ENCODE measurements at places on chromosomes 11 and 22.

GRCh38 chr11:13227676-13228255 is 49.8 kb upstream of the BMAL1 start:
- DNase-seq: no peak

- DNase-seq: no peak
Measured at GRCh38 chr11:104704888-104705287, 193.4 kb downstream of the CASP12 start.

- DNase-seq: no peak
Measured at GRCh38 chr11:32586576-32587190, 3.1 kb downstream of the EIF3M start.

- no peak for DNase-seq
Measured at GRCh38 chr11:97269527-97269926, 879.7 kb downstream of the JRKL start.

- no peak for DNase-seq
Measured at GRCh38 chr11:77752516-77752915, 68.0 kb downstream of the RSF1 start.

DNA sequence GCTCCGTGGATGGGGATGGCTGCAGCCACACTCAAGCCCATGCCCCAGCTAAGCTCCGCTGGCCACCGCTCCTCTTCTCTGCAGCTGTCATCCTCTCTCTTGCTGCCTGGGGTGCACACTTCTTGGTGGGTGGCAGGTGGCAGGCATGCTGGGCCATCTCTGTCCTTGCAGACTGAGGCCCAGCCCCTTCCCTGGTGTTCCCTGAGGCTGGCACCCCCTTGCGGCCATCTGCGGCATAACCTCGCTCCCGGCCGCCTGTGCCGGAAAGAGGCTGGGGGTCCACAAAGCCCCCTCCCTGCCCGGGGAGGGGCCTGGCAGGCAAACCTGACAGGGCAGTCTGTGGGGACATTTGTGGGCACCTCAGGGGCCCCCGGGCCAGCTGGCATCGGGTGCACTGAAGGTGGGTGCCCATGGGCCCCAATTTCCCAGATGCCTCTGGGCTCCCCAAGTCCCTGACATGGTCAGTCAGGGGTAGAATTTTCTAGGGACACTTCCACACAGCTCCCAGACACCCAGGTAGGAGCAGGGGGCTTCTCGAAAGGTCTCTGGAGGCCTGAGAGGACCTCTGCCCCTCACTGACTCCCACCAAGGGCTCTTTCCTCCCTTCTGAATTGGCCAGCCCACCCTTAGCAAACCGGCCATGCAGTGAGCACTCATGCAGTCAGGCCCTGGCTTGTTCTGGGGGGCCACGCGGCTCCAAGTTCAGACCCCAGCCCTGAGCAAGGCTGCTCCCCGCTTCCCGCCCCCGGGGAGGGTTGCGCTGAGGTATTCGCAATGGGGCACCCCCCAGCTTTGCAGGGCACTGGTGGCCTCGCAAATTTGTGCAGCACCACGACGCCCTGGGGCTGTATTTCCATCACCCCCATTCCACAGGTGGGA is 23.5 kb upstream of the TH start:
- DNase-seq: peak; percentile 16

DNA sequence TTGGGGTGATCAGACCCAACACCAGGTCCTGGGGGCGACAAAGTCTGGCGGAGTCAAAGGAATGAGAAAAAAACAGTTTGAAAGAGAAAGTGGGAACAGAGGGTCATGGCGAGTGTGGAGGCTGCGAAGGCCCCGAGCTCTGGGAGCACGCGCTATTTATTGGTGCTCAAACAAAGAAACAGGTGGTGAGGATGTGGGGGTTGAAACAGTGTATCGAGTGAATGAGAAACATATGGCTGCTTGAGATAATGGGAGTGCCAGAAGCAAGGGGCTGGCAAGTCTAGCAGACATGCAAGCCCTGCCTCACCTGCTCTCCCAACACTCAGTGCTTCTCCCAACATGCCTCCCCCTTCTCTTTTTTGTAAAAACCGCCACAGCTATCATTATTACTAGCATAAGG is 7.8 kb upstream of the DUSP18 start:
- DNase-seq: no peak

DNA sequence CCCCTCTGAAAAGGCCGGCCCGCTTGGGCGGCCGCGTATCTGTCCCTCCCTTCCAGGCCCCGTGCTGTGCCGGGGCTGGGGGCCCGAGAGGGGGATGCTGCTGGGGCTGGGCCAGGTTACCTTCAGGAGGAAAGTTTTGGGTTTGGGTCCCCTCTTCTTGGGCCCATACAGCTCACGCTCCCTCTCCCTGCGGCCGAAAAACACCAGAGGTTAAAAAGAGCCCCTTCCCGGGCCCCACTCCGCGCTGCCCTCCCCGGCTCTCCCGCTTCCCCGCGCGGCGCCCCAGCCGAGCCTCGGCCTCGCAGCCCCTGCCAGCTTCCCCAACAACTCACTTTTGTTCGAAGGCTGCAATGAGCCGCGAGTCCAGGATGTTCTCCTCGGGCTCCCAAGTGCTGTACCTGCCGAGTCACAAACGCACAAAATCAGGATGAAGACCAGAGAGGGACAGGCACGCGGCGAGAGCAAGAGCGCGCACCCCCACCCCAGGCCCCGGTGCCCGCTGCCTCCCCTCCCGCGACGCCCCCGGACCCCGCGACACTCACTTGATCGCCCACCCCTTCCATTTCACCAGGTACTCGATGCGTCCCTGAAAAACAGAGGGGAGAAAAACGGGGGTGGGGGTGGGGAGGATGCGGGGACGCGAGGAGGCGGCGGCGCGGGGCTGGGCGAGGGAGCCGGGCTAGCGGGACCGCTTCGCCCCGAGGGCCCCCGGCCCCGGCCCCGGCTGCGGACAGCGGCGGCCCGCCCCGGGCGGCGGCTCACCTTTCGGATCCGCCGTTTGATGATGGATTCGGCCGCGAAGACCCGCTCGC is 450 bp downstream of the CBX6 start:
- peak; percentile 11 for DNase-seq

DNA sequence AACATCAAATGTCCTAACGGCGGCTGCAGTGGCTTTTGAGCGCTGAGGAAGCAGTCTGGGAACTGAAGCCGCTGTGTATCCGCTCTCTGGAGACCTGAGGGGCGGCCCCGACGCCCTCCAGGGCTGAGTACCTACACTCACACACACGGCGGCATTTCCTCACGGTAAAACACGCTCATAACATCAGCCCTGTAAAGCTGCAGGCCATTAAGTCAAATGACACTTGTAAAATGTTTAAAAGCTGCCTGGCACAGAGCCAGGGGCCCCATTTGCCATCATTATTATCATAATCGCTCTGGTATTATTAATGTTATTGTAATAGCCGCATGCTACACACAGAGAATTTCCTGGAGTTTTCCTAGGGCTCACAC is 5.1 kb downstream of the CARS1 start:
- no peak for DNase-seq

DNA sequence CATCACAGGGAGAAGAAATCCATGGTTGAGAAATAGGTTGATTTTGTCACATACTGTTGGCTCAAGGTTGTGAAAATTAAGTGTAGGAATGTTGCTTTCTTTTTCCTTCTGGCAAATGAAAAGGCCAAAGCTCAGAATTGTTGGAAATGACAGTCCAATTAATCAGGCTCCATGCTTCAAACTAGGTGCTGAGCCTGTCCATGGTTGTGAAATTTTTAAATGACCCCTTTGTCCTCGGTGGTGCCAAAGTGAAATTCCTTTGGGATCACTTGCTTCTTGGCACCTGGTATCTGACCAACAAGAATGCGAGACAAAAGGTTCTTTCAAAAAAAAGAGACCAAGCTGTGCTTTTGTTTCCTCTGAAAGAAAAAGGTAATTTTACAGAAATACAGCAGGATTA is 451.9 kb downstream of the ETS1 start:
- no peak for DNase-seq

DNA sequence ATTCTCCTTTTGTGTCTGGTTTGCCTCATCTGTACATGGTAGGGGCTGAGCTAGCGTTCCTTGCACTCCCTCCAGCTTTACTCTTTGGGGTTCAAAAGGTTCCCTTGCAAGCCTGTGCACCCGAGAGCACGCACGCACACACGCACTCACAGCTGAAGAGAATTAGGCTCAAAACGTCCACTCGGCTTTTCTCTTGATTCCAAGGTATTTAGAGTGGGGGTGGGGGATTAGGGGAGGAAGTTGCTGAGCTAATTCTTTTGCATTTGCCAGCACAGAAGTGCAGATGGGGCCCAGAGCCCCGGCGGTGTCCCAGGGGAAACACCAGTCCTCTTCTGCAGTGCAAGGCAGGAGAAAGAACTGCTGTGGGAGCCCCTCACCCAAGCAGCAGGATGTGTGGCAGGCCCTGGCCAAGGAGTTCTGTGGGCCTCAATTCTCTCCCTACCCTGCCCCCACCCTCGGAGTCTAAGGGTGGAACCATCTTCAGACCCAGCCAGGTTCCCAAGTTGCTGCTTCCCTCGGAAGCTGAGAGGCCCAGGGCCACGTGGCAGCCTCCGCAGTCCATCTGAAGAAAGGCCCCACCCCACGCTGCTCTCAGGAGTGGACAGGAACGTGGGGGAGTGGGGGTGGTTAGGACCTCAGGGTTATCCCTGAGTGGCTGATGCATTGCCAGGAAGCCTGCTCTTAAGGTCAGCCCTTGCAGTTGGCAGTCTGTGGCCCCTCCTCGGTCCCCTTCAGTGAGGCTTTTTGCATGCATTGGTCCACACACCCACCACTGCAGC is 3.8 kb upstream of the KCNQ1OT1 start:
- no peak for DNase-seq

DNA sequence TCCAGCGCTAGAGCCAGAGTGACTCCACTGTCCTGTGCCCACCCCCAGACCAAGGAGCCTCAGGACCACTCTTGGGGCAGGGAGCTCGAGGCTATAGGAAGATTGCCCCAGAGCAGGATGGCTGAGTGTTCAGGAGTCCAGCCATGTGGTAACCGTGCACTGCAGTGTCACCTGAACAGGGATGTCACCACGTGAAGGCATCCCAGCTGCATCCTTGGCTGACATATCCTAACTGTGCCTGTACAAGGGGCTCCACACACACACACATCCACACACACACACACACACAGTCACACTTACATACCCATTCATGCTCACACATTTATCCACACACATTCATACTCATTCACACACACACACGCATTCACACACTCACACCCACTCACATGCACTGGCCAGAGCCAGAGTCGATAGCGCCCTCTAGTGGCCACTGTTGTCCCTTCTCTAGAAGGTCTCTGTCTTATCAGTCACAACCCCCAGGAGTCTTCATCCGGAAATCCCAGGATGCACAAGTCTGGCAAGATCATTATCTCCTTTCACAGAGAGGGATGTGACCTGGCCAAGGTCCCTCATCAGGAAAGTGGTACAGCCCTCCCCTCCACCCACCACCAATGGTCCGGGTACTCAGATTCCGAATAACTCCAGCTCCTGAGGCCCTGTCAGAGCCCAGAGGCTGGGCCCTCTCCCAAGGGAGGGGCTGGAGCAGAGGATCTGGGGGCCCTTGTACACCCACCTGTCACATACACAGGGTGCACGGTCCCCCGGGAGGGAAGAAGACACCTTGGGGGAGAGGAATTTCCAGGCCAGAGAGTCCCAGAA is 55.1 kb downstream of the IGLL5 start:
- peak; percentile 72 for DNase-seq

GRCh38 chr22:38981992-38982927 is at the start of gene APOBEC3B:
Gene APOBEC3B, plus strand, starts transcription at chr22:38982347. Its CDS starts 107 bp downstream, at chr22:38982454.
- peak; percentile 83 for DNase-seq

- DNase-seq: no peak
Measured at GRCh38 chr11:59417023-59417422, 9.2 kb downstream of the OR5A2 start.

DNA sequence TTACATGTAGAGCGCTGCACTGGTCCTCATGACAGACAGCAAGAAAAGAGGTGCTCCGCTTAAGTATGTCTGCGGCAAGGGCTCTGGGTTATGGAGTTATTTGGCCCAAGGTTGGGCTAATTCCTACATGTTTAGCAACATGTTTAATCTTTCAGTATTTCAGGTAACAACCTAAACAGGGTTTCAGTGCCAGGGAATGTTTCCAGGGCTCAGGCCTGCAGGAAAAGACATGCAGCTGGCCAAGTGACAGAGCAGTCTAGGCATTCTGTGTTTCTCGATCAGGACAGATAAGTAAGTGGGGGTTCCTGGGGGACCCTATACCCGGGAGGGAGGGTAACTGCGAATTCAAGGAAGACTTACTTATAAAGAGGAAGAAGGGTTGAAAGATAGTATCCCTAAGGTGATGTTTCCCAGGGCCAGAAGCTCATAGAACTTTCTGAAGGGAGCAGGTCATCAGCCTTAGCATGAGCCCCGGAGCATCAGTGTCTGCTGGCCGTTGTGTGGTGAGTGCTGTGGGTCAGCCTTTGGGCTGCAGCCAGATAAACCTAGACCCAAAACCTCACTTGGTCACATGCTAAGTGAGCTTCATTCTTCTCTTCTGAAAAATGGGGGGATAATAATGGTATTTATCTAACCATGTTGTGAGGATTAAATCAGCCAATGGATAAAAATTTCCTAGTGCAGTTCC is 18.4 kb downstream of the KCNJ5 start:
- DNase-seq: no peak

- DNase-seq: peak; percentile 86
Measured at GRCh38 chr22:30287648-30288418, 1.5 kb downstream of the CASTOR1 start.
